ENCODE measurements at places on chromosomes 3 and 15.

DNA sequence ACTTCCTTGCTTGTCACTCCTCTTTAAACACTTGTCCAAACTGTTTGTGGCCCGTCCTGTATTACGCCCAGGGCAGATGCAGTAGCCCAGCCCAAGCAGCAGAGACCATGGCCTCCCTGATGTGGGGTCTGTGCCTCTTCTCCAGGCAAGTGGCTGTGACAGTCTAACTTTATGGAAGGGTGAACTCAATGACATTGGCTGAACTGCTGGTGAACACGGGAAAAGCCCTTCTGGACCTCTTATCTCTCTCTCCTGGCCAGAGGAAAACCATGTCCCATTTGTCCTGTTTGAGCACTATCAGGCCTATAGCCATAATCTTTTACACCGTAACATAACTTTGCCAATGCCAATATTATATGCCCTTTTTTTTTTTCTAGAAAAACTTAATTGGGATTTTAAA is 67.6 kb downstream of the SMAD3 start:
- no peak for DNase-seq

- no peak for DNase-seq
Measured at GRCh38 chr3:98917608-98918007, 16.1 kb upstream of the DCBLD2 start.

GRCh38 chr3:189490337-189490736 is 140.9 kb upstream of the TP63 start:
- DNase-seq: no peak

GRCh38 chr15:90686435-90687218 is 30.5 kb upstream of the BLM start:
- DNase-seq: no peak

DNA sequence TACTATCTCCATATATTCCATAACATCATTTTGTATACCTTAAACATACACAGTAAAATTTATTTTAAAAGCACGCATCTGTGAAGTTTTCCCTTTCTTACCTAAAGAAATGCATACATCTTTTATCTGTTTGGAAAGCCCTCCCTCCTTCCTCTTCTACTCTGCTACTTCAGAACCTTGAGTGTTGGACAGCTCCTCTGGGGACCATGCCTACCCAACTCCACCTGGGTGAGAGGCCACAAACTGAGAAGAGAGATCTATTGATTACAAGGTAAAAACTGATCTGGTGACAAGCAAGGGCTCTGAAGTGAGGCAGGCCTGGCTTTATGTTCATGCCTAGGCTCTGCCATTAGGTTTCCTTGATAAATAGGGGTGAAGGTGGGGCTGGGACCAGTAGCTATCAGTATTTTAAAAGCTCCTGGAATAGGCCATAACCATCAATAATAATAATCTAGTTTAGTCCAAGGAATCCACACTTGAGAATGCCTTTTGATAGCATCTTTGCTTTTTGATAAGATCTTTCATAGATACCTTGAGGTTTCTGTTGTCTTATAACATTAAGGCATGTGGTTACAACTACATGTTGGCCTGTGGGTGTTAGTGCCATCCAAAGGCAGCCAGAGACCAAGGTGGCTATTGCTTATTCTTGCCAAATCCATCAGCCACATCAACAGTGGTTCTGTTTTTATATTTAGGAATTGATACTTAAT is 148.8 kb downstream of the KCNMB2 start:
- no peak for DNase-seq

DNA sequence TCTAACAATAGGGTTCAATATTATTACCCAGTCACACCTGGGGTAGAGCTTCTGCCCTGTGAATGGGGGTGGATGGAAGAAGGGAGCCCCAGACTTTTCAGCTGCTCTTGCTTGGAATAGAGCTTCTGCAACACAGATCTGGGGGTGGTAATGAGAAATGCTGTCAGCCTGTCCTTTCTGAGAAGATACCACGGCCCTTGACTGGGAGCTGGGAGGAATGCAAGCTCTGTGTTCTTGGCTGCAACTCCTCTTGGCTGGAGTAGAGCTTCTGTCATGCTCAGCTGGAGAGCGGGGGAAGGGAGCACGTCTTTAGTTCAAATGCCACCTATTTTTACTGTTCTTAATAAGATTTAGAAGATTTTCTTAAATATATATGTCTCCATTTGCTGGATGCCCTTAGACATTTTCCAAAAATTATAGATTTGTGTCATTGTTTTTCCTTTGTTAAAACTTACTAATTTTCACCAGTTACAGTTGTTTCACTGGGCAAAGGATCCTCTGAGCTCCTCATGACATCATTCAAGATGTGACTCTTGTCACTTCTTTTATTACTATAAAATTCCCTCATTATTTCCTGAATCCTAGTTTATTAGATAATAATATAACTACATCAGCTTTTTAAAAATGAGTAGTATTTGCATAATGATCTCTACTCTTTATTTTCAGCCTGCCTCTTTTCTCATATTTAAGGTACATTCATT is 180.0 kb upstream of the TGFBR2 start:
- DNase-seq: no peak

DNA sequence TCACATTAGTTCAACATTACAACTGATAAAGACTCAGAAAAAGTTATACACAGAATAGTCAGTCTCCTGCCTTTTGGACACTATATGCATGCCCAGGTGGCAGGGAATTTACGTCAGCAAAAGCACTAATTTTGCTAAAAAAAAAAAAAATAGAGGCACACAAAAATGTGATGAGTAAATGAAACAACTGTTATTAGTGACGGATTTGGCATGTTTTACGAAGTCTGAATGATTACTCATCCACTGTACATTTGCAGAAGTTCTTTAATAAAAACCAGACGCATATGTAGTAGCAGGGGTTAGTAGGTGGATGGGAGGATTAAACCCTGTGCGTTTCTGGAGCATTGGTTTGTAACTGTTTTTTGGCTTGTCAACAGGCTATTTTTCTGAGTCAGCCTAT is 99.0 kb downstream of the MITF start:
- DNase-seq: no peak

- DNase-seq: peak; percentile 20
Measured at GRCh38 chr15:55627730-55628368, 39.7 kb upstream of the PYGO1 start.

DNA sequence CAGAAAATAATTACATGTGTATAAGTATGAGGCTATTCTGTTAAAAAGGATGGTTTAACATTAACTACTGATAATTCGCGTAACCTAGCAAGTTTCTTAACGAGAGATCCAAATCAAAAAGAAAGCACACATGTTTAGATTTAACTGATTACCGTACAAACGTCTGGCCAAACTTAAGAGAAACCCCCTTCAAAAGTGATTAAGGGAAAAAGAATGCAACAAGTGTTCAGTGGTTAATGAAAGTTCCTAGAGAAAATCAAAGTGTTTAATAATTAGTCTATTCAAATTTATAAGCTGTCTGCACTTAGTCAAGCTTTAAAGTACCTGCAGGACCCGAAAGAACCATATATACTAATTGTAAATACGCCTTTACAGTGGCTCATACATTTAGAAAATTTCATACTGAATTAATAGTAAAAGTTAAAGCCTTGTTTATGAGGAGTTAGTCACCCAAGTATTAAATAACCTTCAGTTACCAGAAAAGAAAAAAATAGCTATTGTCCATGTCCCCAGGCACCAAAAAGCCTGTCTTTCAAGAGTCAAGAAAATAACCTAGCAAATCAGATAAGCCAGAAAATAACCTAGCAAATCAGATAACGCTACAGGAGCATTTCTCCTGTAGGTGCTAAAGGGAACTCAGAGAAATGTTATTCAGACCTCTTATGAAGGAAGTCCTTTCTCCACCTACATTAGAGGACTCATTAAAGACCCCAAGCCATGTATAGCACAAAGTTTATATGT is 34.6 kb downstream of the ZNF589 start:
- DNase-seq: no peak

GRCh38 chr15:40789119-40789518 is 17.8 kb upstream of the ZFYVE19 start:
- DNase-seq: no peak

Data from GOT3 (cell line).